ENCODE measurements at places on chromosomes 7 and 10.

GRCh38 chr10:14233566-14233965 is 97.2 kb downstream of the FRMD4A start:
- no peak for DNase-seq

DNA sequence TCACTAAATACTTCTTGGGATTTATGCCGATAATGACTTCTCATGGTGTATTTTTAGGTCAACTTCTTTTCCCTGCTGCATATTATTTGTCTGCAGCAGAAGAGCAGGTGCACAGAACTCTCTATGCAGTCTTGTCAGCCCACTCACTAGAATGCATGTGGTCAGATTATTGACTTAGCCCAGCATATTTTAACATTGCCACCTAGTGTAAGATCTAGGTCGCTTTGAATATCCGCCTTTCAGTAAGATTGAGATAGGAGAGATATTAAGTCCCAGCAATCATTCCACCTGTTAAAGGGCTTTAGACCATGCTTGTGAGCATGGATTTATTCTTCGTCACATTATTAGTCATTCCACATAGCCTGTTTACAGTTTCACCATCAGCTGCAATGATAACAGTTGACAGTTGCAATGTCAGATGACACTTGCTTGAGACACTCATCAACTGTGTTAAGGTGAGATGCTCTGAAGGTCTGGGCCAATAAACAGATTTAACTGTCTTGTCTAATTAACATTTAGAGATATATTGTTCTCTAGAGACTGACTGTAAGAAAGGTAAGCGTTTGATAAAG is 491.7 kb downstream of the ARL4A start:
- DNase-seq = no peak

DNA sequence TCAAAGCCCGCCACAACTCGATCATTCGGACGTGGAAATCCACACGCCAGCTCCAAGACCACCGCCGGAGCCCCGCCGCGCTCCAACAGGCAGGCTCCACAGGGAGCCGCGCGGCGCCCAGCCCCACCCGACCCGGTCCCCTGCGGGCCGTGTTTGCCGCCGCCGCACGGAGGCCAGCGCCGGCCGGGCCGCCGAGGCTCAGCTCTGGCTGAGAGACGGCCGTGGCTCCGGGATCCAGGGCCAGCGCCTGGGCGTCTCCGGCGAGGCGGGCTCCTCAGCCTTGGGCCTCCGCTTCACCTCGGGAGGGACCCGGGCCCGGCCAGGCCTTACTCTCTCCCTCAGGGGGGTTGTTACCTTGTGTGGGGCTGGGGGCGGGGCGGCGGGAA is 333 bp downstream of the SMNDC1 start:
- DNase-seq = peak; percentile 5

DNA sequence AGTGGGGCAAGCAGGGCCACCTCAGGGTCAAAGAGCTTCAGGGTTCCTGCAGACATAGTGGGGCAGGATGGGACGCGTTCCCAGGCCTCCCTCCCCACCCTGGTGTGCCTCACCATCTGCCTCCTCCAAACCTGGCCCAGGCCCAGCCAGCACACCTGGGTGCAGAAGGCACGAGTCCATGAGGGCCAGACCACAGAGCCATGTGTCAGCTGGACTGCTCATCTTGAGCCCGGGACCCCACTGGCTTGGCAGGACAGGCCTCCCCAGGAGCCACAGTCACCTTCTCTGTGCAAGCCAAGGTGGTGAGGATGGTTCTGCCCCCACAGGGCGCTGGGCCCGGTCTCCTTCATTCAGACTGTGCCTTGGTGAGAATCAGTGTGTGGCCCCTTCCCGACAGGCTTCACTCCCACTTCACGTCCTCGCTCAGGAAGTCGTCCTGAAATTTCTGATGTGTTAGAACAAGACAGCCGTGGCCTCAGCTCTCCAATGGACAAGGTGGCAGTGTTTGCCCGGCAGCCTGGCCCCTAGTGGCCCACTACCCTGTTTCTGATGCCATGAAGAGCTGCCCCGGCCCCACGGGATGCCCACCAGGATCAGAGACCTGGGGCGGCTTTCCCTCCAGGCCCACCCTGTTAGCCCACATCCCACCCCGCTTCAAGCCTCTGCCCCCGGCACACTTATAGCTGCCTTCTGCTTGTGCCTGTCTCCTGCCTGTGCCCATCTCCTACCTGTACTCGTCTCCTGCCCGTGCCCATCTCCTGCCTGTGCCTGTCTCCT is 59.6 kb upstream of the EBF3 start:
- DNase-seq = no peak

GRCh38 chr10:69715156-69715898 is 85.3 kb downstream of the FAM241B start:
- DNase-seq = no peak

GRCh38 chr7:138565451-138566114 is 105.5 kb downstream of the TRIM24 start:
- DNase-seq = no peak

- peak; percentile 15 for DNase-seq
These were observed 514 bp downstream of the RNF216 start for GRCh38 chr7:5780801-5781496.

GRCh38 chr7:157785486-157786186 is 448.8 kb downstream of the DNAJB6 start:
- DNase-seq = no peak

DNA sequence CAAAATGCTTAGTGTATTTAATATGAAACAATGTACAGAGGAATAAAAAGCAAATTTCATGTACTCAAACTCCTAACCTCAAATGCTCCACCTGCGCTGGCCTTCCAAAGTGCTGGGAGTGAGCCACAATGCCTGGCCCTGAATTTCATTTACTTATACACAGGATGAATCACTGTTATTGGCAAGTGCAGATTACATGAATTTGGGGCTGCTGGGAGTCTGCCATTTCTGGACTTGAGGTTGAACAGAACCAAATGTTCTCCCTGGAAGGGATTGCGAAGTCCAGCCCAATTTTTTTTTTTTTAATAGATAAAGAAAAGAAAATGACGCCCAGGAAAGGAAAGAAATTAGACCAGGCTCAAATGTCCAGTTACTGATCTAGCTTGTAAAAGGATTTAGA is 6.8 kb upstream of the CSTF2T start:
- no peak for DNase-seq

DNA sequence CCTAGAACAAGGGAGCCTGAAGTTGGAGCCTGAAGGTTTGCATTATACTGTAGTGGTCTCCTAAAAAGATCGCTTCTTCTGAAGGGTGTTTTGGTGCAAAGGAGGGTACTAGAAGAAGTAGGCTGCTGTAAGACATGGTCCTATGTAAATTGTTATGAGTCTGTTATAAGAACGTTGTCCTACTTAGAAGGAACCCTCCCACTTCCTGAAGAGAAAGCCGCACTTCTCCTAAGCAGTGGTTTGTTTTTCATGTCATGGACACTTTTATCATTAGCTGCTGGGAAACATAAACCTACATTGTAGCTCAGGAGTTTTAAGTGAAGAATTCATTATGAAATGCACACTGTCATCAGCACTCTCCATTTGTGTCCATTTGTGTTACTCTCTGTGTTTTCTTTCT is 129.1 kb upstream of the ITGB1 start:
- no peak for DNase-seq

- no peak for DNase-seq
These were observed 68.7 kb upstream of the SEPHS1 start for GRCh38 chr10:13416760-13417159.

GRCh38 chr10:71765906-71766716 is 7.2 kb downstream of the VSIR start:
- DNase-seq = no peak

DNA sequence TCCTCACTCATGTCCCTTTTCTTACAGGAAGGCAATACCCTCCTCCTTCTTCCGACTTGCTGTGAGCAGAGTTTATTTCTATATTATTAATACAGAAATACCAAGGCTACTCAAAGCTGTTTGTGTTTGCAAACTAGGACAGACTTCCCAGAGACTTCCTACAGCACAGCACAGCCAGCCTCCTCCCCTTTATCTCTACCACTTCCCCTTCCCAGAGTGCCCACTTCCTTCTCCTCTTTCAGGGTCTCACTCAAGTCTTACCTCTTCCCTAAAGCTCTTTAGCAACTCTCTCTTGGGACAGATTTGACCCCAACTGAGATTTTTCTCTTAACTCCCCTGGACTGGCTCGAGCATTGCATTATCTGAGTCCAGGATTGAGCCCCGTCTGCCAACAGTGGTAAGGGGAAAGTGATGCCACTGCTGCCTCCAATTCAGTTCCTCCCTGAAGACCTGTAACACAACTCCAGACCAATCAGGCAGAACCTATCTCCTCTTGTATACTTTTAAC is 5.5 kb upstream of the LRGUK start:
- DNase-seq = no peak

GRCh38 chr10:20892011-20892585 is 5.0 kb downstream of the NEBL start:
- no peak for DNase-seq

DNA sequence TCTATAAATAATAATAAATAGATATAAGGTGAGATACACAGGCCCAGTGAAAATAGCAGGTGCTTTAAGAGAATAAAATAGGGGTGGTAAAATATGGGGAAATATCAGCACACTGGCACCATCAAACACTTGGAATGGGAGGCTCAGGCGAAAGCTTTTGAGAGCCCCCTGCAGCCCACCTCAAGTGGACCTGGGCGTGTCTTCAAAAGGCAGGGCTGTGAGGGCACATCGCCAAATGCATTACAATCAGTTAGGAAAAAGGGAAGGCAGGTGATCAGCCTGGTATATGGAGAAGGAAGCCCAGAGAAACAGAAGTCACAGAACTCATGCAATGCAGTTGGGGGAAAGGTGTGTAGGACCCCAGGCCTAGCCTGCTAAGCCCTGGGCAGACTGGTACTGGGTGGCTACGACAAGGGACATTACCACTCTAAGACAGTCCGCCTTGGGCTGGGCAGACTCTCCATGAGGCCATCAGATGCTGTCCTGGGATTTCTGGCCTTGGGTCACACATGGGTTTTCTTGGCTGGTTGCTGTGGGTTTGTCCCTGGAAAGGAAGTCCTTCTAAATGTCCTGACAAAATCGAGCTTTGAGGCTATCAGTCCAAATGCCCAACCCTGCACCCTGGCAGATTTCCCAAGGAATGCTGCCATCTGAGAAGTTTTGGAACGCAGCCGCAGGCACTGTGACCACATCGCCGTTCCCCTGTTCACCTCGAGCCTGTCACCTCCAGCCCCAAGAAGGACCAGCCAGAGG is 330.6 kb downstream of the GRID1 start:
- DNase-seq = no peak

- no peak for DNase-seq
These were observed 8.3 kb upstream of the MMP21 start for GRCh38 chr10:125783957-125784356.

GRCh38 chr7:5382281-5382892 is 41.2 kb downstream of the TNRC18 start:
- no peak for DNase-seq

DNA sequence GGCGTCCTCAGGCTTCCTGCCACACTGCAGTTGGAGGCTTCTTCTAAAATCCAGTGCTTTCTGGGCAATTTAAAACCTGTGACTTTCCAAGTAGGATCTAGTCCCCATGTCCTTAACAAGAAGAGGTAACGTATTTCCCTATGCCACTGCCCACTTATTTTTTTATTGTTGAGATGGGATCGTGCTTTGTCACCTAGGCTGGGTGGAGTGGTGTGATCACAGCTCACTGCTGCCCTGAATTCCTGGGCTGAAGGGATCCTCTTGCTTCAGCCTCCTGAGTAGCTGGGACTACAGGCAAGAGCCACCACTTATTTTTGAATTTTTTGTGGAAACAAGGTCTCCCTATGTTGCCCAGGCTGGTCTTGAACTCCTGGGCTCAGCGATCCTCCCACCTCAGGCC is 63.4 kb downstream of the DAGLB start:
- no peak for DNase-seq

DNA sequence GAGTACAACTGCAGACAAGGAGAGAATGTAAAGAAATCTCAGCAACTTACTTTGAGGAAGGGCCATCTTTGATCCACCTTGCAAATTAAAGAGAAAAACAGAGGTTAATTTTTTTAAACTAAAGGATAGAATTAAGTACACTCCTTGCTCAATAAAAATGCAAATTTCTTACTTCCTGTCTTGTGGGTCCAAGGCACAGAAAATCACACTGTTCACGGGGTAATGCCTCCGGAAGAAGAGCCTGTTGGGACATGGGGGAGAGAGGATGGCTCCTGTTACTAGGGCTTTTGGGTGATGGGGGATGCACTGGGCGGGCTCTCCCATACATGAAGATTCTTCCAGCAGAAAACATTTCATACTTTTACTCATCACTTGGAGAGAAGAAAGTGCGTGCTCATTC is 301.8 kb downstream of the TNS3 start:
- no peak for DNase-seq

DNA sequence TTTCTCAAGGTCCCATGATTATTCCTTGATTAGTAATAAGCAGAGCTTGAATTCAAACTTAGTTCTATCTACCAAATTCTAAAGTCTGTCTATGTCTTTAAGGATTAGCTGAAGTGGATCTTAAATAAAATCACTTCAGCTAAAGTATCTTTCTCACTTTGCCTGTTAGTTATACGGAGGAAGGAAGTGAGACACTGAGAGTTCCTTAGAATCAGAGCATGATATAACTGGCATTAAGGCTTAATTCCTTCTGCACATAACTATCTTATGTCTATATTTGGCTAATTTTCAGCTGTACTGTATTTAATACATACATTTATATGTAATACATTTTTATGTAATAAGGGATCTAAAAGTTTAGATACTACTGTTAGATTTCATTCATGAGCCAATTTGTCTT is 491.1 kb upstream of the GHITM start:
- DNase-seq = no peak

- DNase-seq = no peak
These were observed 27.2 kb downstream of the PODXL start for GRCh38 chr7:131529179-131529578.

GRCh38 chr7:47617131-47617530 is 35.2 kb upstream of the TNS3 start:
- DNase-seq = no peak

GRCh38 chr7:104412911-104413310 is 84.5 kb downstream of the LHFPL3 start:
- no peak for DNase-seq

- no peak for DNase-seq
These were observed 241.6 kb upstream of the TCF7L2 start for GRCh38 chr10:112708461-112708860.

DNA sequence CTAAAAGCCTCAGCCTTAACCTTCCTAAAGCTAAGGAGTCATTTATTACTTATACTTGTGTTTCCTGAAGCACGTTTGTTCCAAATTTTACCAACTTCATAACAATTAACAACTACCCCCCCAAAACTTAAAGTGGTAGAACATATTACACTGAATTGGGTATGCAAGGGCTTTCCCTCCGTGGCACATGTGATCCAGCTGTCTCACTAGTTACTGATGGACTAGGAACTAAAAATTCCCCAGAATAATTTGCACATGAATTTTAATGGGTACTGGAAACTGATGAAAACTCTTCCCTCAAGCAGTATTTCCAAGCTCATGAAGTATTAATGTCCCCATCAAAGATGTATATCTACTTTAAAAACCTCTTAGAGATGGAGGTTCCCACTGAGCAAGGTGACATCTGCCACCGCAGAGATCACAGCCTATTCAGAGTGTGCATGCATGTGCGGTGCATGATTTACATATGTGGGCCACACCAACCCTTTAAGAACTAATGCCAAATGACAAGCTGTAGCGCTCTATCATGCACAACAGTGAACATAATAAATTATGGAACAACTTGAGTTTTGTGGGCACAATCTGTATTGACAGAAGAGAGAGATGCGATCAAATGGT is 139.9 kb upstream of the ADCY1 start:
- no peak for DNase-seq

GRCh38 chr7:91285696-91286355 is 21.6 kb downstream of the FZD1 start:
- no peak for DNase-seq

- DNase-seq = no peak
These were observed 354.9 kb downstream of the BMPER start for GRCh38 chr7:34260279-34260678.

- DNase-seq = no peak
These were observed 918 bp downstream of the PWWP2B start for GRCh38 chr10:132397671-132398565.
